ELR (cell line): ENCODE measurements at places on chromosomes 3 and 15.

GRCh38 chr15:61051569-61052031 lies 177.5 kb downstream of the RORA start:
- DNase-seq, result peak; percentile 59

GRCh38 chr15:52295421-52296001 lies at the start of gene MYO5C:
Gene MYO5C (minus strand): TSS chr15:52295804. CDS start chr15:52295636, 168 bp downstream.
- no peak for DNase-seq

- DNase-seq, result no peak
Observed at GRCh38 chr15:66292571-66293418, 573 bp upstream of the DIS3L start.

DNA sequence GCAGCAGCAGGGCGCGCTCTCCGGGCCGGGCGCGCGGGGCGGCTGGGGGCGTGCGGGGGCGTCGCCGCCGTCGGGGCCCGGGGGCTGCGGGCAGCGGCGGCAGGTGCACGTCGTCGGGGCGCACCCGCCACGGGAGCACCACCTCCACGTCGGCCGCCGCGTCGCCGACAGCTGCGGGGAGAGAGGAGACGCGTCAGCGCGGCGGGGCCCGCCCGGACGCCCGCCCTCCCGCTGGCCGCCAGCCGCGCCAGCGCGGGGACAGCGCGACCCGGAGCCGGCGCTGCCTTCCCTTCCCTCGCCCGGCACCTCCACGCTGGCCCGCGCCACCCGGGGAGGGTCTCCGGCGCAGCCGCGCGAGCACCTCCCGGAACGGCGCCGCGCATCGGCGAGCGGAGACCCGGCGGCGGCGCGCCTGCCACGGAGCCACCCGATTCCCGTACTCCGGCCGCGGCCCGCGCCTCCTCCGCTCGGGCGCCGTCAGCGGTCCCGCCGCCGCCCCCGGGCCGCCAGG lies 481 bp downstream of the ADAMTS17 start:
- DNase-seq, result no peak

GRCh38 chr15:43232289-43232874 lies 11.6 kb upstream of the EPB42 start:
- no peak for DNase-seq
